Activated naive CD4-positive, alpha-beta T cell treated with Interleukin-2 at 50 U/mL for 16 hours (primary cell): ENCODE measurements at places on chromosomes 13 and 19.

DNA sequence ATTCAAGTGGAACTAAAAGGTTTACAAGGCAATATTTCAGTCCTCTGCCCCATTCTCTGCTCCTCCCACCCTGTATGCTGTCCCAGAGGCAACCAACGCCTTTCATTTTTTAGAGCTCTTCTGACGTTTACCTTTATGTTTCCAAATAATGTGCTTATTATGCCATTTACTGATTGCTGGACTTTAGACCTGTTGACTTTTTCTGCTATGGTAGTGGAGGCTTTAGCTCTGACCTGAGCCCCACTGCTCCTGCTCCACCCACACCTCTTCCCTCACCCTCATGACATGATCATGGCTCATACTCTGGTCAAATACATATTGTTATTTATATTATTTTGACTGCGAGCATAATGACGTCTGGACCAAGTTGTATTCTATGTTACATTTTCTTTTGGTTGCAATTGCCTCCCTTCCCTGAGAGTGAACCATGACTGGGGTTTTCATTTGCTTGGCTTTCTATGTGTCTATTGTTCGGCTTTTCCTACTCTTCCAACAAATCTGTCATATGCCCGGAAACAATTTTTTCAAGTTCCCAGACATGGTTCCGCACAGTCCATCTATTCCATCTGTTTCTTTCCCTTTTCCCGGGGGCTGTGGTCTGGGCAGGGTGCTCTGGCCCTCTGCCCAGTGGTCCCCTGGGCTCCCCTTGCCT, 31.4 kb upstream of the GJB6 start:
- no peak for DNase-seq

DNA sequence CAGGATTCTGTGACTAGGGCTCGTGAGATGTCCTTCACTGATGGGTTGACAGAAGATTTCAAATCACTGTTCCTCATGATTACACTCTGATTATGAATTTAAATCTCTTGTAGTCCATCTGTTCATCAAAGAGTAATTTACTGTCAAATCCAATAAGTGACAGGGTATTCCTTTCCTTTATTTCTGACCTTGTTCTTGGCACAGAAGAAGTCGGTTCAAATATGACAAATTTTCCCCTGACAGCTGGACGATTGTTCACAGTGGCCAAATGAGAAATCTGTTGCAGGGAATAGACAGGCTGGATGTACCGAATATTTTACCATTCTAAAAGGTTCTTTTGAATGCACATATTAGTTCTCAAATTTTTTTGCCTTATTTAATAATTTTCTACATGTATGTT, 767.3 kb upstream of the GPC6 start:
- DNase-seq, result no peak

- DNase-seq, result no peak
Measured at GRCh38 chr13:46587807-46588418, 34.9 kb downstream of the LRCH1 start.

GRCh38 chr19:33435706-33436359, 62.3 kb downstream of the CEBPG start:
- DNase-seq, result no peak

- no peak for DNase-seq
Measured at GRCh38 chr19:1719519-1719918, 33.8 kb upstream of the ONECUT3 start.

- DNase-seq, result peak; percentile 5
Measured at GRCh38 chr19:1066251-1066747, 668 bp upstream of the ARHGAP45 start.

- DNase-seq, result peak; percentile 15
Measured at GRCh38 chr13:75365724-75366173, 116.2 kb downstream of the TBC1D4 start.

DNA sequence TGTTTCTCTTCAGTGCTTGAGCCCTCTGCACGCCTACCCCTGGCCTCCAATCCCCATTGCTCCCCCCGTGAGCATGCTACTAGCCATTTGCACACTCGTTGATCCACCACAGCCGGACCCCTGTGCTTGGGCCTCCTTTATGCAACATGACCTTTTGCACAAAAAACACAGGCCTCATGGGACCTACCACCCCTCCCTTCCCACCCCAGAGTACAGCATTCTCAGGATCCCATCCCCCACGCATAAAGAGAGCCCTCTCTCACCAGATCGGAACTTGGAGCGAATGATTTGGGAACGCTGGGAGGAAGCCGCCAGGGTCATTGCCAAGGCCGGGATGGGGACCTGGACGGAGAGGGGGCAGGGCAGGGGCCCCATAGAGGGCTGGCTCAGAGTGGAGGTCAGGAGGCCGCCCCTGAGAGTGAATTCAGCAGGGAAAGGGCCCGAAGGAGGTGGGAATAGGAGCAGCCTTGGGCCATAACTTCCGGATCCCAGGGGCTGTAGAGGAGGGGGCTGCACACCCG, 754 bp downstream of the MAMSTR start:
- DNase-seq, result no peak

DNA sequence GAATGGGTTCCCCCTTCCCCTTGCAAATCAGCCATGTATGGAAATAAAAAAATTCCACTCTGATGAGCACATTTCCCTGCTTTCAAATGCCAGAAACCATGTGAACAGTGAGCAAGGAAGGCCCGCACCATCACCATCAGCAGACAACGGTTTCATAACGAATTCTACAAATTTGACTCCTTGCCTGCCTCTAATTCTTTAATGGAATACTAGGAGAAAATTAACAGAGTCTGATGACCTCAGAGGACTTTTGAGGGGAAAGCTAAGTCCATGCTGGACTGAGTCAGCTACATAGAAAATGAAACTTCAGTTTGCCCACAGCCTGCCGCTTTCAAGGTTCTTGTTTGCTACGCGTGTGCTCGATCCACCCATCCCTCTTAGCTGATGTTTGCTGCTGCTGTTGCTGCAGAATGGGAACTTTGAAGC, 46.7 kb upstream of the KL start:
- no peak for DNase-seq

- no peak for DNase-seq
Measured at GRCh38 chr19:32688311-32688710, 3.3 kb upstream of the NUDT19 start.

- no peak for DNase-seq
Measured at GRCh38 chr19:55602104-55603001, 2.3 kb downstream of the ZNF524 start.

DNA sequence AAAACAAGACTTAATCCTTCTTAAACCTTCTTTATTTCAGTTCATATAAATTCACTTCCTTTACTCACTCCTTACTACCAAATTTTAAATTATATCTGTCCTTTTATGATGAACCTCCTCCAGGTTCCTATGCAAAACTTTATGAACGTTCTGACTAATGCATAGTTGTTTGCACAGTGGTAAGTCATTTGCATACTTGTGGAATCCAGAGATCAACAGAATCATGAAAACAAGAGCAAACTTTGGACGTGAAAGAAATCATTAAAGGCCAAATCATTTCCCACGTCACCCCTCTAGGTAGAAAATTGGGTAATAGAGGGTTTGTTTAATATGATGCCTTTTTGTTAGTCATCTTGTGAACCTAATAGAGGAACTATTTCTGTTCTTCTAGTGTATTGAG, 32.3 kb upstream of the MYCBP2 start:
- DNase-seq, result no peak

- DNase-seq, result no peak
Measured at GRCh38 chr19:646779-647565, 7.3 kb downstream of the FGF22 start.

DNA sequence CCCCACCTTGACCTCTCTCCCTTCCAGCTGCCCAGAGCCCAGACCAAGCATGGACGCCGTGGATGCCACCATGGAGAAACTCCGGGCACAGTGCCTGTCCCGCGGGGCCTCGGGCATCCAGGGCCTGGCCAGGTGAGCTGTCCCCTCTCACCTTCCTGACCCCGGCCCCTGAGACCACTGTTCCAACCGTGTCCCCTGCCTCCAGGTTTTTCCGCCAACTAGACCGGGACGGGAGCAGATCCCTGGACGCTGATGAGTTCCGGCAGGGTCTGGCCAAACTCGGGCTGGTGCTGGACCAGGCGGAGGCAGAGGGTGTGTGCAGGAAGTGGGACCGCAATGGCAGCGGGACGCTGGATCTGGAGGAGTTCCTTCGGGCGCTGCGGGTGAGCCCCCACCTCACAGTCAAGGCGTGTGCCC, 312 bp downstream of the CAPS start:
- DNase-seq, result no peak

- DNase-seq, result no peak
Measured at GRCh38 chr13:27827646-27828045, 35.4 kb downstream of the GSX1 start.

- no peak for DNase-seq
Measured at GRCh38 chr13:114120591-114121011, 11.8 kb downstream of the RASA3 start.

- peak; percentile 44 for DNase-seq
Measured at GRCh38 chr19:54448040-54448773, 792 bp upstream of the LENG8 start.

DNA sequence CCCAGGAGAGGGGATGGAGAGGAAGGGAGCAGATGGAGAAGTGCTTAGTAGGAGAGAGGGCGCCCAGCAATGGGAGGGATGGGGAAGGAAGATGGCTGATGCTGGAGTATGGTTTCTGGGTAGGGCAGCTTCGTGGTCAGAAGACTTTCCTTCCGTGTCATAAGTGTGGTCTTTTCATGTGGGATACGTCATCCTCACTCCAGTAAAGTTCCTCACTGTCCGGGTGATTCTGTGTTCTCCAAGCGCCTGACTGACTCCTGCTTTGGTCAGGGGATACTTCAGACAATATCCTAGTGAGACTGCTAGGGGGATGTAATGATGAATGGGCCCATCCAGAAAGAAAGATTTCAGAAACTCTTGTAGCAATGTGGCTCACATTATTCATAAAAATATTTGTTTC, 3.9 kb upstream of the OR10H3 start:
- no peak for DNase-seq

- no peak for DNase-seq
Measured at GRCh38 chr13:24668955-24669582, 11.1 kb upstream of the ATP12A start.

DNA sequence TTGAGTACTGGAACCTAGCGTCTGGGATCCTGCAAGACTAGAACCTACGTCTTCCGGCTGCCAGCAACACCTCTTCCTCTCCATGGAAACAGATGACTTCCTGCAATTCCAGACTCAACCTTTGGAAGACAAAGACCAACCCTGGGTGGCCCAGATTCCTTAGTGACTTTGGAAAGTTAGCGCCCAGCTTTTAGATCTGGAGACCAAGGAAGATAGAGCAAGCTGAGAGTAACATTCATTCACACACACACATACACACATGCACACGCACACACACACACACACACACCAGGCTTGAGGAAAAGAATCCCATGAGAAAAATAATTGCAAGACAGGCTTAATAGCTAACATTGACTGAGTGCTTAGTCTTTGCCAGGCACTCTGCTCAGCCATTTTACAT, 788.9 kb downstream of the UQCRFS1 start:
- DNase-seq, result no peak

GRCh38 chr19:58346961-58347929, 6.0 kb downstream of the A1BG start:
- DNase-seq, result peak; percentile 64

DNA sequence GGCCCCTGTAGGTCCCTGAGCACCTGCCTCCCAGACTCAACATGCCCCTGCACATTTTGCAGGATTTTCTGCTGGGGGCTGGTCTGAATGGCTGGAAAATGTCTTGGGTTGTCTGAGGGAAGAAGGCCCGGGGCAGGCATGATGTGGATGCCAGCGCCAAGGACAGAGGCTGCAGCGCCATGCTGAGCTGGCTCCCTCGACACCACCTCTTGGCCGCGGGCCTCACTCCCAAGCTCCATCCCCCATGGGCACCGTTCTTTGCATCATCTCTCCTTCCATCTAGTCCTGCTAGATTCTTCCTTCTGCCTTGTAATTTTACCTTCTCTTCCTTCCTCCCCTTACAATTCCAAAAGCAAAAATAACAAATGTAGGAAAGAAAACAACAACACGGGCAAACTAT, 70.6 kb downstream of the ZIC5 start:
- no peak for DNase-seq

- no peak for DNase-seq
Measured at GRCh38 chr13:39448834-39449233, 154.2 kb downstream of the LHFPL6 start.

- peak; percentile 46 for DNase-seq
Measured at GRCh38 chr19:11421371-11422098, 2.4 kb upstream of the RGL3 start.

- no peak for DNase-seq
Measured at GRCh38 chr13:74210693-74211393, 76.6 kb upstream of the KLF12 start.

GRCh38 chr13:51600703-51601102, 16.4 kb downstream of the WDFY2 start:
- no peak for DNase-seq

- DNase-seq, result no peak
Measured at GRCh38 chr13:67100730-67101129, 129.4 kb downstream of the PCDH9 start.
